Karpas-422 (cell line): ENCODE measurements at places on chromosomes 7 and 10. TPM values are rescaled to one million over a fixed set of nuclear protein-coding genes. Genes with fewer than 3 reads are reported as not detected.

Gene ASAH2B
- 2.5 and 5.2 TPM in 2 replicates for total RNA-seq

Gene ANKRD30A
- total RNA-seq, result not detected in 2 replicates

- H3K4me3 ChIP-seq, result peak within 1 kb of the TSS; percentile 80
- no peaks in the 10 kb centered on the region for H3K27me3 ChIP-seq
- no peaks in the 10 kb centered on the region for H3K36me3 ChIP-seq
- H3K4me1 ChIP-seq, result peaks cover 69% of the 10 kb centered on the region
Observed at GRCh38 chr10:101061624-101062231, at the start of gene KAZALD1. Gene KAZALD1, plus strand, starts transcription at chr10:101061989. Its CDS starts 604 bp downstream, at chr10:101062593.

Gene CCL24
- not detected in 2 replicates for total RNA-seq

Gene FAM25G
- not detected in 2 replicates for total RNA-seq

Gene WNT8B
- total RNA-seq, result not detected in 2 replicates

Gene PLA2G12B
- total RNA-seq, result not detected in 2 replicates

GRCh38 chr7:1024331-1024841 is 20.0 kb upstream of the GPR146 start:
- no peaks in the 10 kb centered on the region; the same call in 1 of the 2 replicates for H3K27me3 ChIP-seq
- peaks cover 60% of the 10 kb centered on the region for H3K4me1 ChIP-seq
- no peaks in the 10 kb centered on the region for H3K36me3 ChIP-seq
- peak; percentile 98 for DNase-seq
- H3K4me3 ChIP-seq, result peak overlapping the region; percentile 62
- H3K27ac ChIP-seq, result peak overlapping the region; percentile 92

- peaks cover 9% of the 10 kb centered on the region for H3K4me1 ChIP-seq
- no peaks in the 10 kb centered on the region for H3K27me3 ChIP-seq
- no peaks in the 10 kb centered on the region for H3K36me3 ChIP-seq
- no peak overlapping the region for H3K27ac ChIP-seq
- DNase-seq, result no peak
Observed at GRCh38 chr7:138127996-138128395, 51.7 kb downstream of the AKR1D1 start.

DNA sequence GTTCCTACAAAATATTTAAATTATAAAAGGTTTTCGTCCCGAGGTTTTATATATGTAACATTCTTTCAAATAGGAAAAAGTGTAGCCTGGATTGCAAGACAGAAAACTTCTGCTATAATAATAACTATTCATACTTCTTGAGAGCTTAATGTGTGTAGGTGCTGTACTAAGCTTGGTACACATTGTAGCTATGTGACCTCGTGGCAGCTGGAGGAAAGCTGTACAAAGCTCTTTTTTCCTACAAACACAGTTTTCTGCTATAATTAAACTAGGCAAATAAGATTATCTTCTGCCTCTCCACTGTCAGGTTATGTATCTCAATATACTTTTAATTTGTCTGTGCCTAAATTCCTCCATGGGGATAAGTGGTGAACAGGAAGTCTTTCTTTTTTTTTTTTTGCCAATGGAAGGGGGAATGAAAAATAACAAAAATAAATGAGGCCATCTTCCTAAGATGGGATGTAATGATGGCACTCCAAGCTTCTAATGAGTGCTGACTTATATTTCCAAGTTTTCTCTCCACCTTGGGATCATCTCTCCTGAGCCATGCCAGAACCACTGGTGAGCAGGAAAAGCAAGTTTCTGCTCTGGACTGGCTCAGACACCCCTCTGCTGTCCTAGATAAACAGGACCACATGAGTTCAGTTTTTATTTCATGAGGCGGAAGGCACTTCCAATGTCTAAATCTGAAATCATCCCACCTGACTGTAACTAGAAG is 9.9 kb downstream of the SGMS1 start:
- DNase-seq, result no peak
- H3K27me3 ChIP-seq, result no peaks in the 10 kb centered on the region
- peaks cover 8% of the 10 kb centered on the region for H3K4me1 ChIP-seq

- no peak overlapping the region for H3K27ac ChIP-seq
- H3K4me3 ChIP-seq, result no peak overlapping the region
- H3K27me3 ChIP-seq, result no peaks in the 10 kb centered on the region
- no peaks in the 10 kb centered on the region for H3K4me1 ChIP-seq
- DNase-seq, result no peak
Observed at GRCh38 chr10:125043841-125044658, 102.1 kb downstream of the ZRANB1 start.

- no peak overlapping the region for H3K27ac ChIP-seq
- no peaks in the 10 kb centered on the region for H3K27me3 ChIP-seq
- H3K36me3 ChIP-seq, result no peaks in the 10 kb centered on the region
- no peak for DNase-seq
- H3K4me3 ChIP-seq, result no peak overlapping the region
Observed at GRCh38 chr7:109967406-109967805, 1123.5 kb upstream of the LRRN3 start.

DNA sequence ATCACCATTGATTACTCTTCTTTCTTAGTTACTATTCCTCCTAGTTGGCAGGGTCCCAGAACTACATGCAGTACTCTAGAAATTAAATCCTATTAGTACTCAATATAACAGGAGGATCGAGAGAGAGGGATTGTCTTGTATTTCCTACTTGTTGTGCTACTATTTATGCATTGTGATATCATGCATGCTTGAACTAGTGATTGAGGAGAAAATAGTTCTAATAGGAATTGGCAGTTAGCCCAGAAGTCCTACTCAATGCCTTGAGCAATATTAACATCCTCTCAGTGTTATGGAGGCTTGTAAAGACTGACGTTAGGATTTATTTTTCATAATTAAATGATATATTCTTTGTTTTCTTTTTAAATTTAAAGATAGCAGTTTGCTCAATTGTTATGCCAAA is 67.4 kb downstream of the FOXP2 start:
- H3K4me3 ChIP-seq, result no peak overlapping the region
- no peak for DNase-seq
- no peaks in the 10 kb centered on the region for H3K36me3 ChIP-seq
- no peaks in the 10 kb centered on the region for H3K4me1 ChIP-seq
- no peak overlapping the region for H3K27ac ChIP-seq
- H3K27me3 ChIP-seq, result no peaks in the 10 kb centered on the region

GRCh38 chr7:85520175-85520574 is 333.3 kb upstream of the SEMA3D start:
- no peaks in the 10 kb centered on the region for H3K36me3 ChIP-seq
- no peaks in the 10 kb centered on the region for H3K27me3 ChIP-seq
- no peak overlapping the region for H3K27ac ChIP-seq
- DNase-seq, result no peak

Gene ANKRD61
- total RNA-seq, result 0.22 and 0.71 TPM in 2 replicates

DNA sequence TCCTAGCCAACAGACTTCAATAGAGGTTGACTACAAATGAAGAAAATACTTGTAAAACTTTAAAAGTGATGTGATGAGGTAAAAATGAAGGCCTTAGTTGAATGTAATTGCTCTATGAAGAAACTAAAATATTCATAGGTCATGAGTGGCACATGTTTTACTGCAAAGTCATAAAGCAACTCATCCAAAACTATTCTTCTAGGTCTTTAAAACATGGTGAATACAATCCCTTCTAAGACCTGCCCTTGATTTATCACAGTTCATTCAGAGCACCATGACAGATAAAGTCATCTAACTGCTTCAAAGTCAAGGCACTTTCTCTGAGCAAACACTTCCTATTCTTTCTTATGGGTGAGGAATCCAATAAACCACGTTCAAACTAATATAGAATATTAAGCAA is 713.5 kb downstream of the SORCS1 start:
- no peak overlapping the region for H3K4me3 ChIP-seq
- no peaks in the 10 kb centered on the region for H3K36me3 ChIP-seq

DNA sequence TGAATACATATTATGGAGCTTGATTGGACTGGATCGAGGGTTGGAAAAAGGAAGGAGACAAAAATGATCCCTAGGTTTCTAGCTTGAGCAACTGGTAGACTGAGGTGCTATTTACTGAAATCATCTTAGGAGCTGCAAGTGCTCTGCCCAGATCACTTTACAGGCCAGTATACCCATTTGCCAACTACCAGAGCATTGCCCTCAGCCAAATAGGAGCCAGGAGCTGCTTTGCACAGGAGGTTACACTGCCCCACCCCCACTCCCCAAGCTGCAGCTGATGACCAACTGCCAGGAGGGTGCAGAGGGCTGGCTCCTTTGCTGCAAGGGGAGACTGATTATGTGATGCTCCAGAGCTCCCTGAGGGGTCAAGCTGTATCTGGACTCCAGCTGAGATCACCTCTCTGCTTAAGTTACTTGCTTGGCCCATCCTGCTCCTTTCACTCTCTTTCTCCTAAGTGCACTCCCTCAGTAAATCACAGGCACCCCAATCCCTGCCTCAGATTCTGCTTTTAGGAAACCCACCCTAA is 275.4 kb downstream of the ZEB1 start:
- no peak for DNase-seq
- peaks cover 3% of the 10 kb centered on the region; the same call in 1 of the 2 replicates for H3K4me1 ChIP-seq
- H3K27me3 ChIP-seq, result no peaks in the 10 kb centered on the region; the same call in 1 of the 2 replicates
- H3K4me3 ChIP-seq, result no peak overlapping the region

Gene COX15
- 45.6 and 53.3 TPM in 2 replicates for total RNA-seq

- no peaks in the 10 kb centered on the region for H3K4me1 ChIP-seq
- H3K36me3 ChIP-seq, result no peaks in the 10 kb centered on the region
- no peak overlapping the region for H3K4me3 ChIP-seq
- H3K27ac ChIP-seq, result no peak overlapping the region
- no peaks in the 10 kb centered on the region for H3K27me3 ChIP-seq
Observed at GRCh38 chr10:3199488-3199887, 26.9 kb upstream of the PITRM1 start.

GRCh38 chr7:127983804-127984332 is 47.4 kb downstream of the LRRC4 start:
- 0 out of 2 replicates have a peak overlapping the region, but pooled peaks have one; percentile 22 for H3K27ac ChIP-seq
- H3K4me3 ChIP-seq, result no peak overlapping the region
- no peak for DNase-seq
- no peaks in the 10 kb centered on the region for H3K27me3 ChIP-seq
- peaks cover 62% of the 10 kb centered on the region for H3K4me1 ChIP-seq

- no peak overlapping the region for H3K27ac ChIP-seq
- no peak overlapping the region for H3K4me3 ChIP-seq
- no peaks in the 10 kb centered on the region for H3K27me3 ChIP-seq
- no peak for DNase-seq
- no peaks in the 10 kb centered on the region for H3K4me1 ChIP-seq
Observed at GRCh38 chr10:58644311-58644710, 131.6 kb downstream of the BICC1 start.

- H3K4me3 ChIP-seq, result no peak overlapping the region
- H3K27ac ChIP-seq, result peak overlapping the region; percentile 97
- no peaks in the 10 kb centered on the region for H3K27me3 ChIP-seq
- H3K36me3 ChIP-seq, result peaks cover 5% of the 10 kb centered on the region; the same call in 1 of the 2 replicates
- peaks cover 98% of the 10 kb centered on the region for H3K4me1 ChIP-seq
Observed at GRCh38 chr7:101823596-101823995, 6.2 kb downstream of the CUX1 start.

DNA sequence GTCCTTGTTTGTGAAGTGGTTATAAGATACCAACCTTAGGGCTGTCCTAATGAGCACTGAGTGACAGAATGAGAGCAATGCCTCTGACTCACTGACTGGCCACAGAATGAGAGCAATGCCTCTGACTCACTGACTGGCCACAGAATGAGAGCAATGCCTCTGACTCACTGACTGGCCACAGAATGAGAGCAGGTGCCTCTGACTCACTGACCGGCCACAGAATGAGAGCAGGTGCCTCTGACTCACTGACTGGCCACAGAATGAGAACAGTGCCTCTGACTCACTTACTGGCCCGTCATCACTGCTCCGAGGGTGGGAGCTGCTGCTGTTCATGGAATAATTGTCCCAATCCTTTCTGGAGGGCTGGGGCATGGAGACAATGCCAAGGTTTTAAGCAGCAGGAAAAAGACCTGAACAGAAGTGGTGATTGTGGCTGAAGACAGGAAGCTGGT is 265.2 kb upstream of the PPP2R2D start:
- DNase-seq, result no peak
- H3K4me3 ChIP-seq, result no peak overlapping the region
- H3K36me3 ChIP-seq, result no peaks in the 10 kb centered on the region
- no peaks in the 10 kb centered on the region for H3K4me1 ChIP-seq
- no peak overlapping the region for H3K27ac ChIP-seq

DNA sequence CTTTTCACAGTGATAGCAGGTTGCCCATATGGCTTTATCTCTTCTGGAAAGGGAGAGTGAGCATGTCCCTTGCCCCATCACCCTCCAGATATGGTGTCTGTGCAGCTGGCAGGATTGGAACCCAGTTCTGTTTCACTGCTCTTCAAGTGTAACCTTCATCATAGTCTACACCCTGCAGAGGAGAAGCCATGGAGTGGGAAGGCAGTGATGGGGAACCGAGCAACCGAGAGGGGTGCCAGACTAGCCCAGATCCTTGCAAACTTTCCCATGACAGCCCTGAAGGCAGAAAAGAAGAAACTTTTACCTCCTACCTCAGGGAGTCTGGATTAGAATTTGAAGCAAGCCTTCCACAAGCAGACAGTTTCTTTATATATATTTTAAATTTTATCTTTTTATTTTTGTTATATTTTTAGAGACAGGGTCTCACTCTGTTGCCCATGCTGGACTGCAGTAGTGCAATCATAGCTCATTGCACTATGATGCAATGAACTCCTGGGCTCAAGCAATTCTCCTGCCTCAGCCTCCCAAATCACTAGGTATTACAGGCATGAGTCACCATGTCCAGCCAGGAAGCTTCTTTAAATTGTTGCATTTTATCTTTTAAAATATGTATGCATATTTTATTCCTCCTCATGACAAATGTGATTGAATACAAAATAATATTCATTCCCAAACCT is 133.3 kb downstream of the KCNMA1 start:
- no peak overlapping the region for H3K4me3 ChIP-seq
- DNase-seq, result no peak
- peaks cover 2% of the 10 kb centered on the region; the same call in 1 of the 2 replicates for H3K27me3 ChIP-seq
- no peak overlapping the region for H3K27ac ChIP-seq

DNA sequence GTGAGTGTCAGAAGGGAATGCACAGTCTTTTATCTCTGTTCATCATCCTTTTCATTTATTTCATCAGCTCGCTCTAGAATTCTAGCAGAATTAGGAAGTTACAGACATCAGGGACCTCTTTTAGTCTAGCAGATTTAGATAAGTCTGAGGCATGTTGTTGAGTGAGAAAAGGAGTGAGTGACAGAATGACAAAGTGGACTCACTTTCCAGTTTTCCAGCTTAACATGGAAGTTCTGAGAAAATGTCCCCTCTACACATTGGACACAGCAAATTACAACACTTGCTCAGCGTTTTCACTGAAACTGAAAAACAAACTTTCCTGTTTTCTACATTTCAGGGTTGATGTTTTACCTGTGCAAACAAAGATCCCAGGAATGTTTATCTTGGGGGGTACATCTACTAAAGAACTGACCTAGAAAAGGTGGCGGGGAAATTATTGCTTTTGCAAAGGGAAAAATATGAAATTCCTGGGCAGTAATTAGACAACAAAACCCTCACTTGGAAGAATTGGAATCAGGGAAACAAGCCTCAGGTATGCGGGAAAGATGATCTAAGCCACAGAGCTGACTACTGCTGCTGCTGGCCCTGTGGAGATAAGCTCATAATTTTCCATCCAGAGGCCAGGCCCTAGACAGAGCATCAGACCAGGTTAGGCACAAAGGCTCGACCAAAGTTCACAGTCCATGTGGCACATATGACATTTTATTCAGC is 14.6 kb upstream of the CYP3A5 start:
- no peak overlapping the region for H3K27ac ChIP-seq
- no peak for DNase-seq
- H3K4me3 ChIP-seq, result no peak overlapping the region
- H3K36me3 ChIP-seq, result no peaks in the 10 kb centered on the region
